Mucosa of descending colon (tissue), 3 donors: ENCODE measurements at places on chromosomes 6 and 20.

DNA sequence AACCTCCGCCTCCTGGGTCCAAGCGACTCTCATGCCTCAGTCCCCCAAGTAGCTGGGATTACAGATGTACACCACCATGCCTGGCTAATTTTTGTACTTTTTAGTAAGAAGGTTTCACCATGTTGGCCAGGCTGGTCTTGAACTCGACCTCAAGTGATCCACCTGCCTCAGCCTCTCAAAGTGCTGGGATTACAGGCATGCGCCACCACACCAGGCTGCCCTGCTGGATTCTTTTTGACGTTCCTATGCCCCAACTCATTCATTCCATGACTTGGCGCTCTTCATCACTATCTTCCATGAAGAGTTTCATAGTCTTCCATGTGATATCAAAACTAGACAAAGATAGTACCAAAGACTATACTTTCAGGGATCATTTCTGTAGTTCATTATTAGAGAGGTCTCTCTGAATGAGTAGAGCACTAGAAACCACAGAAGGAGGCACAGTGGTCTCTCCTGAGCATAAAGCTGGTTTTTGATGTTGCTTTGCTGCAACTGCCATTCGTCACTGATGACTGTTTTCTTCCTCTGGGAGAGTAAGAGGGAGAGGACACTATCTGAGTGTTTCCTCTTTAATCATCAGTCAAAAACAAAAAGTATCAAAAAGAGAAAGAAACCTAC is 23.5 kb downstream of the DNAAF9 start:
- DNase-seq = no peak

DNA sequence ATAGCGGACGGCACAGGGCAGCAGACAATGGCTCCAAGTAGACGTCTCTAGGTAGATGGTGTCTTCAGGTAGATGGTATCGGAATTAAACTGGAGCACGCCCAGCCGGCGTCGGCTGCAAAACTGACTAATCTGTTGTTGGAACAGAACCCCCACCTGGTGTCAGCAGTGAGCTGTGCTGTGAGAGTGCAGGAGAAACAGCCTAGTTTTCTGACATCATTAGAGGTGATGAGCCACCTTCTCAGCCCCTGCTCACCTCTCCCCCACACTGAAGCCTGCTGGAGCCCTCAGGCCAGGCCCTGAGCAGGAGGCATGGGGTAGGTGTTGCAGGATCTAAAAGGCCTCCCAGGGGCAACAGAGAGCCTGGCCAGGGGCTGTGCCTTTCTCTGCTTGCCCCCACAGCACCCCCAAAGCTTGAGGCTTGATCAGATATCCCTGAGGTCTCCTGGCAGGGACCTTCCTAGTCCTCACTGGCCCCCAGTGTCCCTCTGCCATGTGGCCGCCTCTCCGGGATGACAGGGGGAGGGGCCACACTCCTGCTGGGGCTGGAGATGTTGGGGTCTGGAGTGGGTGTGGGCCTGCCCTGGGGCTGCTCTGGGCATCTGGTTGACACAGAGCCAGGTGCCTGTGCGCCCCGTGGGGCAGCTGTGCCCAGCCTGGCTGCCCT is 6.9 kb upstream of the HELZ2 start:
- DNase-seq = peak; percentile 42

DNA sequence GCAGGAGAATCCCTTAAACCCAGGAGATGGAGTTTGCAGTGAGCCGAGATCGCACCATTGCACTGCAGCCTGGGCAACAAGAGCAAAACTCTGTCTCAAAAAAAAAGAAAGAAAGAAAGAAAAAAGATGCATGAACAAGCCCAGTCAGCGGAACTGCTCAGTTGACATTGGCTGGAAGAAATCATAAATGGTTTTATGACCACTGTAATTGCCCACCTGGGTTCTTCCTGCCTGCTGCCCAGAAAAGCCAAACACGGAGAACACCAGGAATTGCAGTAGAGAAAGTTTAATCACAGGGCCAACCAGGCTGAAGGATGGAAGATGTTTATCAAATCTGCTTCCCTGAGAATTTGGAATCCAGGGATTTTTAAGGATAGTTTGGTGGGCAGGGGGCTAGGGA is 22.7 kb downstream of the BAK1 start:
- no peak for DNase-seq

DNA sequence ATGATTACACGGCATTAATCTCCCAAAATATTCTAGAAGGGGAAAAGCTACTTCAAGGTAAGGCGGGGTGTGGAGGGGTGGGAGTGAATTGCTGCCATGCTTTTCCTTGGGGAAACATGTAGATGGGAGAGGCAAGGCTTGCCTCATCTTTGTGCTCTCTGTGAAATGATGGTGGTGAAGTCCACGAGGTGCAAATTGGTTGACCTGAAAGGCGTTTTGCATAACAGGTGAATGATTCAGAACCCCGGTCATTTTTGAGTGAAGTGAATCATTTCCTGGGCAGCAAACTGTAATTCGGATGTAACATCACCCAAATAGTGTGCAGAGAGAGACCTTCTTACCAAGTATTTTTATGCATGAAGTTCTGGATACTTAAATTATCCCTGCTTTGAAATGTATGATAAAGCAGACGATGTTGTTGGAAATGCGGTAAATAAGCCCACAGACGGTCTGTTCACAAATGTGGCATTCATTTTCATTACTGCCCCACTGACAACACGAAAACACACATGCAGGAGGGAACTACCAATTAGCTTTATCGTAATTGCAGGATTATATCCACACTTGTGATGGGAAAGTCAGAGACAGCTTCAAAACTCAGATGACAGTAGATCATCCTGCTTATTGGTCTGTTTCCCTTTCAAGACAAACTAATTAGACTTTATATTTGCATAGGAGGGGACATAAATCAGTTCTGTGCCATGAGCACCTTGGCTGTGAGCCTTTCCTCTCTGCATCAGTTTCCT is 3.0 kb downstream of the CDH4 start:
- DNase-seq = no peak

DNA sequence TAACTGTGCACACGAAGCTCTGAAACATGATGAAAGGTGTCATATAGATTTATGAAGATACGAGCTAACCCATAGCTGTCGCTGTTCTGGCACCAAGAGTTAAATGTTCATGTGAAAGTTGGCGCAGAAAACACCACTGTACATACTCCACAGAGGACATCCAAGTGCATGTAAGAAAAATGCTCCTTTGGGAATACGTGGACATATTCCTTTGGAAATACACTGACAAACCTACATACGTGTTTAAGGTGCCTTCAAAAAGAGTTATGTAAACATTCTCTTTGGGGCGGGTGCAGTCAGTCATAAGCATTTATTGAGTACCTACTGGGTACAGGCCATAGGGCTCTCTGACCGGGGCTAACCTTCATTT is 723 bp upstream of the ARID1B start:
- DNase-seq = peak; percentile 54

- no peak for DNase-seq
These were observed 19.2 kb downstream of the FAM229B start for GRCh38 chr6:112106562-112106961.
